ENCODE measurements at places on chromosomes 3 and 15.

GRCh38 chr3:120688121-120688520, 6.1 kb upstream of the HGD start:
- DNase-seq: no peak

DNA sequence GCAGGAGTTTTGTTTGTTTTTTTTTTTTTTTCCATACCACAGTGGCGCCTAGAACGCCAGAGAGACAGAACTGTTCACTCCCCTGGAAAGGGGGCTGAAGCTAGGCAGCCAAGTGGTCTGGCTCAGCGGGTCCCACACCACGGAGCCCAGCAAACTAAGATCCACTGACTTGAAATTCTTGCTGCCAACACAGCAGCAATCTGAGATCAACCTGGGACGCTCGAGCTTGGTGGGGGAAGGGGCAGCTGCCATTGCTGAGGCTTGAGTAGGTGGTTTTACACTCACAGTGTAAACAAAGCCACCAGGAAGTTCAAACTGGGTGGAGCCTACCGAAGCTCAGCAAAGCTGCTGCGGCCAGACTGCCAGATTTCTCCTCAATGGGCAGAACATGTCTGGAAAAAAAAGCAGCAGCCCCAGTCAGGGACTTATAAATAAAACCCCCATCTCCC, 29.8 kb downstream of the SPICE1 start:
- DNase-seq: peak; percentile 37

DNA sequence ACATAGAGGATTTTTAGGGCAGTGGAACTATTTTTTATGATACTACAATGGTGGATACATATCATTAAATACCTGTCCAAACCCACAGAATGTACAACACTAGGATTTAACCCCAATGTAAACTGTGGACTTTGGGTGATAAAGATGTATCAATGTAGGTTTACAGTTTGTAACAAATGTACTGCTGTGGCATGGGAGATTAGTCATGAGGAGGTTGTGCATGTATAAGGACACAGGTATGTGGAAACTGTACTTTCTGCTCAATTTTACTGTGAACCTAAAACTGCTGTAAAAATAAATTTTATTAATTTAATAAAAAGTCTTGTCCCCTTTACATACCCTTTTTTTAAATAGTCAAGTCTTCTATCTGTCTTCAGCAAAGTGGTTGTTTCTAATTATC, 322.5 kb upstream of the EPHA3 start:
- no peak for DNase-seq

DNA sequence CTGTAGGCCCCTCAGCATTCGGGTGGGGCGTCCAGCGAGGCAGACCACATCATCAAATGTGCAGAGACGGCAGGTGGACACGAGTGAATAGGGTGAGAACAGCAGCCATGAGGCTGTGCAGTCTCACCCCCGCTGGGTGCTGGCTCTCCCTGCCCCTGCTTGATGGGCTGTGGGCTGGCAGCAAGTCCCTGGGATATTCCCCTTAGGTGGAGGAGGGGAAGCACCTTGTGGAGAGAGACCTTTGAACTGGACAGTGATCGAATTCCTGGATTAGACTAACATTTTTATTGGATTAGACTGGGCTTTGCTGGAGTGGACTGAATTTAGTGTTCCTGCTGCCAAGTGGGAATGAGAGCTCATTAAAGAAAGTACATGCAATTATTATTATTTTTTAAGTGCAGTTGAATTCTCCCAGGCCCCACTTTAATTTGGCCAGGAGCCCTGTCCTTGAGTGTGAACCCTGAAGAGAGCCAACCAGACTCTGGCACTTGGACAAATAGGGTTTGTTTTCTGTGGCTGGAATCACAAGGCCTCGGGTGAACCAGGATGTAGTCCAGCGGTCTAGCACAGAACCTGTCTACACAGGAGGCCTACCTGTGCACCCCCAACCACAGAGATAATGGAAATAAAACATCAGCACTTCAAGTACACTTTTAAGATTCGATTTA, 193.1 kb downstream of the ABHD5 start:
- DNase-seq: no peak

- DNase-seq: no peak
Observed at GRCh38 chr3:66692766-66693150, 191.9 kb upstream of the LRIG1 start.

DNA sequence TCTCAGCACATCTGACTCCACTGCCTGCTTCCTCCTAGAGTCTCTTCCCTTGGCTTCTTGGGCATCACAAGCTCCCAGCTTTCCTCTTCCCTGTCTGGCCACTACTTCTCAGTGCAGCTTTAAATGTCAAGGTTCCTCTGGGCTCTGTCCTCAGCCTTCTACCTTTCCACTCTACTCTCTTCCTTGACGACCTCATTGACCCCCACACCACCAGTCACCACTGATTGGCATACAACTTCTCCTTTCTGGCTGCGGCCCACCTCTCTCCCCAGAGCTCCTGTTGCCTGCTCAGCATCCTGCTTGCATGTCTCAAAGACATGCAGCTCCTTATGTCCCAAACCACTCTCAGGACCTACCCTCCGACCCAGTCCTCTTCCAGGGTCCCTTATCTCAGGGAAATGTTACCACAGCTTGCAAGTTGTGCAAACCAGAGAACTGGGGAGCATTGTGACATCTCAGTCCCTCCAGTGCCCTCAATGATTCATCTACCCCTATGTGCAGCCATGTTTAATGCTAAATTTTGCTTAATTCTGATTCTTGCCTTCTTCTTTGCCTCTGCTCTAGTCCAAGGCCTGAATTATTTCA, 49.9 kb downstream of the TRPM1 start:
- no peak for DNase-seq

DNA sequence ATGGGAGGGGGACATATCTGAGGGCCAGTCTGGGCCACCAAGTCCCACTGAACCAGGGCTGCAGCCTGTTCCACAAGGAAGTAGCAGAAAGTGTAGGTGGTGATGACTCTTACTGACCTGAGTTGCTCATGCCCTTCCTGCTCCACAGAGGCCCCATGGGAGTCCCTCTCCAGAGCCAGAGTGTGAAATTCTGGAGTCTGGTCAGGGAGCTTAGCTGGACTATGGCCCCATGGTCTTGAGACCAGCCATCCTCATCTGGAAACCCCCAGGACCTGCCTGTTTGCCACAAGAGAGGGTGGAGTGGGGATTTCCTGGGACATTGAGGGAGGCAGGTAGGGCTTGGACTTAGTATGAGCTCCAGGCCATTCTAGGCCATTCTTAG, 3.0 kb downstream of the SPINT1 start:
- DNase-seq: no peak

GRCh38 chr15:75750261-75751050, 37.8 kb upstream of the CSPG4 start:
- DNase-seq: no peak

GRCh38 chr3:5663601-5664000, 476.1 kb downstream of the EDEM1 start:
- no peak for DNase-seq

GRCh38 chr3:113405180-113405579, 36.1 kb downstream of the CFAP44 start:
- no peak for DNase-seq

DNA sequence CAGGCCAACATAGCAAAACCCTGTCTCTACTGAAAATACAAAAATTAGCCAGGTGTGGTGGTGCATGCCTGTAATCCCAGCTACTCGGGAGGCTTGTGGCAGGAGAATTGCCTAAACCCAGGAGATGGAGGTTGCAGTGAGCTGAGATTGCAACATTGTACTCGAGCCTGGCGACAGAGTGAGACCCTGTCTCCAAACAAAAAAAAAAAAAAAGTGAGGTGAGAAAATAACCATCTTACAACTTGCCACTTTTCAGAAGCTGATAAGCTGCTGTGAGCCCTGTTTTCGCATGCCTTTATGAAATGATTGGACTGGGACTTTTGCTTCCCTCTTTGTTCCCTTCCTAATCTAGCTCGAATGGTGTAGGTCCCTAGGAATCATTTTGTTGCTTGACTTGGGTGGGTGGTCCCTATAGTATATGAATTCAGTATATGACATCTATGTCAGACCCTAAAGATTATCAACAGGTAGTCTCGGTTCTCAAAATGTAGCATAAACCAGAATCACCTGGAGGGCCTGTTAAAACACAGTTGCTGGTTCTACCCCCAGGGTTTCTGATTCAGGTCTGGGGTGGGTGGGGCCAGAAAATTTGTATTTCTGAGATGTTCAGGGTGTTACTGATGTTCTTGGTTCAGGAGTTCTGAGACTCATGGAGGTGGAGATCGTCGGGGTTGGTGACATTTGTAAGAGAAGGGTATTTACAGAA, 107.9 kb downstream of the FNDC3B start:
- no peak for DNase-seq

- DNase-seq: no peak
Observed at GRCh38 chr15:20351448-20351971, 190.1 kb downstream of the GOLGA6L6 start.

GRCh38 chr3:13536832-13537231, 12.1 kb upstream of the FBLN2 start:
- no peak for DNase-seq
